ENCODE measurements at places on chromosomes 5 and 9.

DNA sequence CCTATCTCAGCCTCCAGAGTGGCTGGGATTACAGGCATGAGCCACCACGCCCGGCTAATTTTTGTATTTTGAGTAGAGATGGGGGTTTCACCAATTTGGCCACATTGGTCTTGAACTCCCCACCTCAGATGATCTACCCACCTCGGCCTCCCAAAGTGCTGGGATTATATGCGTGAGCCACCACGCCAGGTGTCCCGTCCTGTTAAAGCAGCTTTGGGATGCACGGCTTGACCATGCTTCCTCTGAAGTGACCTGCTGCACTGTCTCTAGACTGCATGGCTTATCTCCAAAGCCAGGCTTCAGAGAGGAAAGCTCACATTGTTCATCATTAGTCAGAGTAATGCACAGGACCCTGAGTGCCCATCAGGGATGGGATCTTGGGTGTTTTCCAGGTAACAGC, 45.4 kb downstream of the SEMA4D start:
- DNase-seq, result no peak

GRCh38 chr5:84403773-84404172, 19.1 kb upstream of the EDIL3 start:
- DNase-seq, result no peak

DNA sequence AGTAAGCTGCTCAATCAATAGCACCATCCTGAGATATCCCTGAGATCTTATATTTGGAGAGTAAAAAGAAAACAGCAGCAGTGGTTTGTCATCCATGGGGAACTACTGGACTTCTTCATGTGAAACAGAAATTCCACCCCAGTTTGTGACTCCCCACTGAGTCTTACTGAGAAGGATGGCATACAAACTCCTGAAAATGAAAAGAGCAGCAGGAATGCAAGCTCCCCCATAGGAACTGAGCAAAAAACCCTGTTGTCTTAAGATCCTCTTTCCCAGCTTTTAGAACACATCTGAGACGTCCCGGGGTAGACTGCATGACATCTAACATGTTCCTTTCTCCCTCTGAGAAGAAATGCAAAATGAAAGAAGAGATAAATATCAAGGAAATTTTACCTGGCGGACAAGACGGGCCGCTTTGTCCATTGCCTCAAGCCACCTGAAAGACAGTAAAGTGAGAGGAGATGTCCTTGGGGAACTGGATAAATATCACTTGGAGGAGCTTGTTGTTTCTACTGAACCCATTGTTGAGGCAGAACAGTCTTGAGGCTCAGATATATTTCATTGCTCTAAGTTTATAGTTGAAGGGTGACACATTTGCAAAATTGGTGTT, 117.1 kb downstream of the NUDT12 start:
- no peak for DNase-seq

- no peak for DNase-seq
Measured at GRCh38 chr5:24749701-24750100, 104.9 kb upstream of the CDH10 start.

DNA sequence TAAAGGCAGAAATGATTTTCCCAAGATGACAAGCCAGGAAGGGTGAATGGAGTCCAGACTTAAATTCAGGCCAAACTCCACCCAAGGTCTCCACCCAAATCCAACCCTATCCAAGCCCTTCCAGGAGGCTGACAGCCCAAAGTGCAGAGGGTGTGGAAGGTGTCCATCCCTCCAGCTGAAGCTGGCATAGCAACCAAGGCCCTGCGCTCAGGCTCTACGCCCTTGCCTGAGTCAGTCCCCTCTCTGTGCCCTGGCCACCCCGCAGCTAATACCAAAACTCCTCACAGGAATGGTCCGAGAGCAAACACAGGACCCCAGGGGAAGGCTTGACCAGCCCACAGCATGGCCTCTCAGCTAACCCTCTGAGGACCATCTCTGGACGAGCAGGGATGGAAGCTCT, 2.1 kb downstream of the SEPTIN8 start:
- DNase-seq, result no peak

DNA sequence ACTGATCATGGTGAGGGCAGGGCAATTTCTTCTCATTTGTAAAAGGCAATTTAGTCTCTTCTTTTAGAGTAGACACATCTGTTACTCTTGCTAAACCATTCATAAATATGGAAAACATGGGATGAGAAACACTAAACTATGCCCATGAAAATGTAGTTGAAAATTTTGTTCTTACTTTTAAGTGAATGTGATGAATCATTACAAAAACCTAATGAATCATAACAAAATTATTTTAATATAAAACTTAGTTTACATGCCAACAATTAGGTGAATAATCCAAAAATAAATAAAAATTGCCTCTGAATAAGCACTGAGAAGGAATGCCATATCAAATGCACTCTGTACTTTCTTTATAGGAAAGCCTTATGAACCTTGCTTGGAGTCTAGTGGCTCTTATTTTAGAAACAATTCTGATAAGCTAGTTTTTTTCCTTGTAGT, 297.7 kb upstream of the EFNA5 start:
- DNase-seq, result no peak

DNA sequence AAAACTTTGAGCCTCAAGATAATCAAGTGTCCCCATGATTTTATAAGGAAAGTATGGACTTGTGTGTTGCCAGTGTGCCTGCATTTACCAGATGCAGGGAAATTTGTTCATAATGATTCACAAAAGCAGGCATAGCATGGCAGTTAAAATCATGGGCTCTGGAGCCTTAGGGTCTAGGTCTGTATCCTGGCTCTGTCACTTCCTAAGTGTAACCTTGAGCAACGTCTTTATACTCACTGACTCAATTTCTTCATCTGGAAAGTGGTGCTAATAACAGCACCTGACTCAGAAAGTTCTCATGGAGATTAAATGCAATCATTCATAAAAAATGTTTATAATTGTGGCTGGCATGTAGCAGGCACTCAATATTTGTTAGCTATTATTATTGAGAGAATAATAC, 234.9 kb downstream of the SAXO1 start:
- no peak for DNase-seq

GRCh38 chr5:143738417-143739401, 73.3 kb upstream of the HMHB1 start:
- DNase-seq, result no peak

DNA sequence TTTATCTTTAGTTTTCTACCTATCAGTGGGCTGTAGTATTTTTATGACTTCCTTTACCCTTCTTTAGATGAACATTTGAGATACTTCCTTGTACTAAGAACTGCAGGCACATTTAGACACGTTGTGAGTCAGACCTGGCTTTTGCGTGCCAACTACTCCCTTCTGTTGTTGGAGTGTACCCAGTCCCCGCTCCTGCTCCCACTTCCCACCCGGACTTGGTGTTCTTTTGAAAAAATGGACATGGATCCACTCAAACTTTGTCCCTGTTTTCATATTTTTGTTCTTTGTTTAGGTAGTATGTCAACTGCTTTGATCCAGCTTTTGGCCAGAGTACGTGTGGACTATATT, 60.7 kb downstream of the PARP8 start:
- no peak for DNase-seq

GRCh38 chr5:134600600-134600999, 32.0 kb downstream of the SAR1B start:
- DNase-seq, result no peak

DNA sequence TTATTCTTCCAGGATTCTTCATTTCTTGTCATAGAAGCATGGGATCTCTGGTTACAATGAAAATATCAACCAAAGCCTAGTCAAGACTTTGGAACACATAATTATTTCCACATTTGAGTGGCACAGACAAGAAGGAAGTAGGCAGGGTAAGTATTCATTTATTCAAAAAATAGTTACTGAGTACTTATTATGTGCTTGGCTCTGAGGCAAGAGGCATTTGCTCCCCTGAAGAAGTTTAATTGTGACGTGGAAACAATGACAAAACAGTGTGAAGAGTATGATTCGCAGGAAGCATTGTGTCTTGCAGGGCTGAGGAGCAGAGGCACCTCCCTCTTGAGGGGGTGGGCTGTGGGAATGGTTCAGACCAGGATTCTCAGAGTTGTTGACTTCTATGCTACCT, 45.0 kb upstream of the TNFSF15 start:
- DNase-seq, result no peak

GRCh38 chr9:121895818-121896544, 197.1 kb downstream of the TTLL11 start:
- no peak for DNase-seq

DNA sequence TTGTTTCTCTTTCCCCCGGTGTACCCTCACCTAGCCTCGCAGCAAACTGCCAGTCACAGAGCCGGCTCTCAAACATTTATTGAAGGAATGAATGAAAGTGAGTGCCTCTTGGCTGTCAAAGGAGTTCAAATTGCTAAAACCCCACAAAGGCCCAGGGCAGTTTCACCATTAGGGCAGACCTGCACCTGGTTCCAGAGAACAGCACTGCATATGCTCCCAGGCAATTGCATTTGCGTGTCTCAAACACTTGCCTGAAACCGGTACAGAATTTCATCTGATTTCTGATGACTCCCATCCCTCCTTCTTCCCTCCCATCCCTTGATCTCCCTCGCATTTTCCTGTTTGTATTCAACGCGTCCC, 165.6 kb upstream of the ZNF462 start:
- no peak for DNase-seq

GRCh38 chr9:37596504-37596903, 4.1 kb upstream of the TOMM5 start:
- DNase-seq, result no peak

DNA sequence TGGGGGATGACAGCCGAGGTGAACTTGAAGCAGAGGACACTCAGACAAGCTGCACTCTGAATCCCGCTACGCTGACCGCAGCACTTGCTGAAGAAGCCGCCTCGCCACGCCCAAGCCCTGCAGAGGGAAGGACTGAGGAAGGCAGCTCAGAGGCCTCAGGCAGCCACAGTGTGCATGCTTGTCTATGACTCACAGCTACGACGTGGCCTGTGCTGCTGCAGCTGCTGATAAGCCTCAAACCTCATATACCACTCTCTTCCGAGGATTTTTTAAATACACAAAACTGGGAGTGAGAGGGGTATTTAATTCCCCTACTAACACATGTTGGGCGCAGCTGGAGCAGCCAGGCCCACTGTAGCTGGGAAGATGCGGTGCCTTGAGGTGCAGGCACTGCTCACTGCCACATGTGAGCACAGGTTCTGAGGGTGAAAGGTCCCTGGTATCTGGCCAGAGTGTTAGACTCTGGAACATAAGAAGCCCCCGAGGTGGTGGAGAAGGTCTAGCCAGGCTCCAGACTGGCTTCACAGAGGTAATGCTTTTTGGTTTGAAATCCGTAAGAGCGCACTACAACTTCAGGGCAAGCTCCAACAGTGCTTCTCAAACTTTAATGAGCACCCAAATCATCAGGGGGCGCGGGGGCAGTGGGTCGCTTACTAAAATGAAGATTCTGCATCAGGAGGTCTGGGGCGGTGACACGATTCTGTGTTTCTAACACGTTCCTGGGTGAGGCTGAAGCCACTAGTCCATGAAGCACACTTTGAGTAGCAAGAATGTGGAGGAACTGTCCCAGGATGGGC, 196.8 kb downstream of the AUH start:
- DNase-seq, result peak; percentile 62

DNA sequence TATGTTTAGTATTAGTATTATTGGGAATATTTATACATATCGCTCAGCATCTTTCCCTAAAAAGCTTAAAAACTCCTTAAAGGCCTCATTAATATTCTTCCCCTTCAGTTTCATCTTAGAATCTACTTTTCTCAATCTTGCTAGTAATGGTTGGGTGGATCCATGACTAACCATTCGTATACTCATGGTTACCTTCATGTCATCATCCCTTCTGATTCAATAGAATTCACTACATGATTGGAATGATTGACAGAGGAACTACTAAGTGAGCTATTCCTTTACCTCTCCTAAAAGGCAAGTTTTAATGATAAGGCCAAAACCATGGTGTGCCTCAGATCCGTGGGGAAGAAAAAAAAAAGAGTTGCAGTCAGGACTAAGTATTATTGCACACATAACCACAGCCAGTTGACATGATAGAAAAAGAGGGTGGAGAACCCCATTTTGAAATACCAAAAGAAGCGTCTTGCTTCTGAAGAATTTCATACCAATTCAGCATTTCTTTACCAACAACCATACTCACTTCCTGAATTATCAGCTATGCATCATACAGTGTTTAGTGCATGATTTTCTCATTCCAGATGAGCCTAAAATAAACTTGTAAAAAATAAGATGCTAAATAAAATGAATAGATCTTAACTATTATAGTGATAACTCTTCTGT, 624.6 kb downstream of the PDE4D start:
- DNase-seq, result no peak

DNA sequence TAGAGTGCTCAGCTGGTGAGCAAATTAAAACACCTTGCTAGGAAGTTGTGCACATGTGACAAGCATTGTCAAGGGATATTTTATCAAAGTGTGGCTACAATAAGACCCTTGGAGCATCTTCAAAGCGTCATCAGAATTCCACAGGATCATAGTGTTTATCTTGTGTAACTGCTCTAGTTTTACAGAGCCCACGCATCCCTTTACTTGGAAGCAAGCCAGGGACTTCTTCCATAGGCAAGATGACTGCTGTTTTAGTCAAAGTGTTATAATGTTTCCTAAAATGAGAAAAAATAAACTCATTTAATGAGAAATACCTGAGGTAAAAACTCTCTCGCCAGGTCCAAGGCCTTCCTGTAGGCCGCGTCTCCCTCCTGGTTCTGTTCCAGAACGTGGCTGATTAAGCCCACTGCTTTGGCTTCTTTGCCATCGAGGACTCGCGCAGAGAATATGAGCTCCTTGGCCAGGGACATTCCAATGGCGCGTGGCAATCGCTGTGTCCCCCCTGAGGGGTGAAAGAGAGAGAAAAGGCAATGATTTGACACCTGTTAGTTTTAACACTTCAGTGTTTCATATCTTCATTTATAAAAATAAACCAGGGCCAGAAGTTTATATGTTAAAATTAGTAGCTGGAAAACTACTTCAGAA, 141.1 kb downstream of the AUH start:
- DNase-seq, result no peak

- DNase-seq, result no peak
Measured at GRCh38 chr5:93810780-93811179, 69.4 kb upstream of the POU5F2 start.

- DNase-seq, result no peak
Measured at GRCh38 chr9:84169240-84169639, 171.3 kb downstream of the SLC28A3 start.

GRCh38 chr9:131289301-131290035, at the start of gene PLPP7:
PLPP7 (plus strand) TSS chr9:131289723; CDS start chr9:131289998, 275 bp downstream.
- no peak for DNase-seq

- DNase-seq, result no peak
Measured at GRCh38 chr9:5773324-5773999, 59.5 kb downstream of the ERMP1 start.

- no peak for DNase-seq
Measured at GRCh38 chr9:137396634-137397367, 26.2 kb downstream of the EXD3 start.

DNA sequence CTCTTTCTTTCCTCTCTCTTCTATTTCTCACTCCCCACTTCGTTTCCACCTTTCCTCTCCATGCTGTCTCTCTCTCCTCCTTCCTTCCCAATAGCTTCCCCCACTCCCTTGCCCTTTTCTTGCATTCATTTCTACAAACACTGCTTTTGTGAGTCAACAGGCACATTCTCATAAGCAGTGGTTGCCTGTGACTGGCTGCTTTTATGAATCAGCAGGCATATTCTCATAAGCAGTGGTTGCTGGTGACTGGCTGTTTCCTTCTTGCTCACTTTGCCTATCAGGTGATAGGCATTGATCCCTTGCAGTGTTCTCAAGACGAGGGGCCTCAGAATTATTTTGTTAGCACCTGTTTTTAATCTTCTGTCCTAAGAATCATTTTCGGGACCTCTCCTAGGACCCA, 116.1 kb upstream of the ACTBL2 start:
- no peak for DNase-seq
